ENCODE measurements at places on chromosomes 1 and 21.

GRCh38 chr21:25911730-25912401 lies 177.1 kb downstream of the GABPA start:
- DNase-seq, result no peak

GRCh38 chr1:66730462-66730861 lies 21.8 kb upstream of the DYNLT5 start:
- no peak for DNase-seq

- DNase-seq, result no peak
These were observed 19.1 kb downstream of the CD84 start for GRCh38 chr1:160560045-160560705.

GRCh38 chr1:67749844-67750690 lies 65.1 kb downstream of the GADD45A start:
- peak; percentile 81 for DNase-seq

GRCh38 chr21:29182691-29183092 lies 52.2 kb downstream of the MAP3K7CL start:
- no peak for DNase-seq

DNA sequence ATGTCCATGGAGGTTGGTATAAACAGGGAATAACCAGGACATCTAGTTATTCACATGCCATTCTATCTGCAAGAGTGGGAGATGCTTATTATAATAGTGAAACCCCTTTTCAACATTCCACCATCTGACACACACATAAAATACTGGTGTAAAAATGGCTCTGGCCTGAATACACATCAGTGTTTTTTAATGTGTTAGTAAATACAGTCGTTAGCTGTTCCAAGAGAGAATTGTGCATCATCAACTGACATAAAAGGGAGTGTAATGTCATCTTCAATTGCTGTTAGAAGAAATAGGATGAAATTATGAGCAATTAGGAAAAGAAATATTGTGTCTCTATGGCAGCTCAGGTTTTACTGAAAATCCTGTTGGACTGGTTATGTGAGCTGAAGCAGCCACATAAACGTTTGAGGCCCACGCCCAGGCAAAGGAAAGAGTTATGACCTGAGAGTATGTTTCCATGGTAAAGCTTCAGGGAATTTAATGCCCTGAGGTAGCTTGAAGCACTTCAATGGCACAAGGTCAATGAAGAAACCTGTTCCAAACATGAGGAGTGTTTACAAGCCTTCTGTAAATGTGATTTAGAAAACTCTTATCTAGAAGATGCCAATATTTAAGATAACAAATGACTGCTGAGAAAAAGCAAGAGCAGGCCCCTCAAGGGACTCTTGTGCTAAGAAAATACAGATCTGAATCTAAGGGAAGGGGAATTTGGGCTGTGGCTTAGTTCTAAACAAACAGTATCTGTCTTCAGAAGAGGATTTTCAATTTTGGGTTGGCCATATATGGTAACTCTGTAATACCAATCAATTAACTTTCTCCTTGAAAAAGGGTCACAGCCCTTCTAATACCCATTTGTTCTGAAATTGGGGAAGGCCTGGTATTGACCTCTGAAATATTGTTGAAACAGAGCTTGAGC lies 384.3 kb downstream of the SEC16B start:
- DNase-seq, result no peak

DNA sequence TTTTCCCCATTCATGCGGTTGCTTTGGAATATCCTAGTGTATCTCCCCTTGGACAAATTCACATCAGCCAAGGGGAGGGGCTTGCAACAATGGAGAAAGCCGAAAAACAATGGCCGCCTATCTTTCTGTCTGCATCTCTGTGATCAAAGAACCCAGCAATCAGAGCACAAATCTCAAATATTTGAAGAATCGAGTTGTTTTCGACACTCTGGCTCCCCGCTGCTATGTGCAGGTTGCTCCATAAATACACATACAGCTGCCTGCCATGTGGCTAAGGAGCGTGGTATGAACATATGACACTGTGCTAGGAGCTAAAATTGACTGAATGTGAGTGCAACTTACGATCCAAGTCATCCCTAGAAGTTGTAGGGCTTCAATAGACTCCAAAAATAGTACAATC lies 8.5 kb downstream of the CFHR4 start:
- DNase-seq, result no peak

- no peak for DNase-seq
These were observed 90.9 kb downstream of the CRB1 start for GRCh38 chr1:197358959-197359358.

GRCh38 chr1:184152434-184152898 lies 100.9 kb downstream of the TSEN15 start:
- DNase-seq, result no peak

DNA sequence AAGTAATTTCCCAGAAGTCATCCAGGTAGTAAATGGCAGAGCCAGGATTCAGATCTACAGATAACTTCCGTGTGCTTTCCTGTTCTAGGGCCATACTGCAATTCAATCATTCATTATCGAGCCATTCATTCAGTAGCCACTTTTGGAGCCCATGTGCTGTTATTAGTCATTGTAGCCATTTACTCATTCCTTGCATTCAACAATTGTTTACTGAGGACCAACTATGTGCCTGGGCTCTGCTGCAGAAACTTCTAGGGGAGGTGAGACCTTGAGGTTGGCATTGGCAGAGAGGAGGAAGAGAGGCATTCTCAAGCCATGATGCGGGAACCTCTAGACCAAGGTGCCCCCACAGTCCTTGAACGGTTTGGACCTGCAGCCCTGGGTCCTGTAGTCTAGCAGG lies 27.9 kb downstream of the EPHB2 start:
- DNase-seq, result no peak

DNA sequence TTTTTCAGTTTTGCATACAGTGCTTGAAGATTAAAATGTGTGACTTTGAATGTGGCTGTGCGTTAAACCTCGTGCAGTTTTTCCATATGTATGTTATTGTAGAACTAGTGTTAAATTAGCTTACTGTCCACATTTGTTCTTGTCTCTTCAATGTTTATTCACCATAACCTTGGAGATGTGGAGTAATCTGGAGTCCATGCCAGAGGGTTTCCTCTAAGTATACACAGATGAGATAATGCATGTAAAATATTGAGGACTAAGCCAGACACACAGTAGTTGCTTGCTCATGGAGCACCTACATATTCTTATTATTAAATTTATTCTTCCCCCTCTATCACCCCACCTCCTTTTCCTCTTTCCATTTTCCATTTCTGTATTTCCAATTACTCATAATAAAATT lies 7.7 kb upstream of the GIPC2 start:
- no peak for DNase-seq

DNA sequence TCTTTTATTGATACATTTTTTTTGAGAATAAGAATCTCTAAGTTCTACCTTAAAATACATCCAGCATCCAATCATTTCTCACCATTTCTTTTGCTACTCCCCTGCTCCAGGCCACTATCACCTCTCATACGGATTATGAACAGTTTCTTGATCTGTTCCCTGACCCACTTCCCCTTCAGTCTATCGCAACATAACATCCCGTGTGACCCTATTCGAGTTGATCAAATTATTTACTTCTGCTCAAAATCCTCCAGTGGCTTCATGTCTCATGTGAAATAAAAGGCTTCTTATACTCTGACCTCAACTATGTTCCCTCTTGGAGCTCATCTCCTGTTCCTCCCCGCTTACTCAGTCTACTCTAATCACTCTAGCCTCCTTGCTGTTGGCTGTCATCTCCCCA lies 5.2 kb downstream of the ALG14 start:
- DNase-seq, result no peak

DNA sequence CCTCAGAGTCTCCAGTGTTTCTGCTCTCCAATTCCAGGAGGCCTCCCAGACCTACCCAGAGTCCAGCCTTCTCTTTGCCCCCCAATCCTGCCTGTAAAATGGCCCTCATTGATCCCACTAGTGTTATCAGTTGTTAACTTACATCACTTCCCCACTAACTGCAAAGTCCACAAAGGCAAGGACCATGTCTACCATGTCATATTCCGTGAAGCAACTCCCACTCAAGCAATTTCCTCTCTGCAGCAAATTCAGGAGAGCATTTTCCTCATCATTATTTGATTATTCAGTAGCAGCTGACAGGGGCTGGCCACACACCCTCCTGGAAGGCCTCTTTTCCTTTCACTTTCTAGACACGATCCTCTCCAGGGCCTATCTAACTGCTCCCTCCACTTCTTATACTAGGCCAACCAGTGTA lies 153.5 kb downstream of the RERE start:
- DNase-seq, result no peak

DNA sequence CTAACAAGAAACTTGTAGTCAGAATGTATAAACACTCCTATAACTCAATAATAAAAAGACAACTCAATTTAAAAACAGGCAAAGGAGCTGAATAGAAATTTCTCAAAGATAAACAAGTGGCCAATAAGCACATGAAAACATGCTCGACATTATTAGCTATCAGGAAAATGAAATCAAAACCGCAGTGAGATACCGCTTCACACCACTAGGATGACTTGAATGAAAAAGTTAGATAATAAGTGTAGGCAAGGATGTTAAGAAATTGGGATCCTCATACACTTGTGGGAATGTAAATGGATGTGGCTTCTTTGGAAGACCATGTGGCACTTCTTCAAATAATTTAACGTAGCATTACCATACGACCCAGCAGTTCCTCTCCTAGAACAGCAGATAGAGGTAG lies 8.9 kb downstream of the RALGPS2 start:
- DNase-seq, result no peak

- DNase-seq, result no peak
These were observed 30.3 kb upstream of the KCNQ4 start for GRCh38 chr1:40753142-40753882.

DNA sequence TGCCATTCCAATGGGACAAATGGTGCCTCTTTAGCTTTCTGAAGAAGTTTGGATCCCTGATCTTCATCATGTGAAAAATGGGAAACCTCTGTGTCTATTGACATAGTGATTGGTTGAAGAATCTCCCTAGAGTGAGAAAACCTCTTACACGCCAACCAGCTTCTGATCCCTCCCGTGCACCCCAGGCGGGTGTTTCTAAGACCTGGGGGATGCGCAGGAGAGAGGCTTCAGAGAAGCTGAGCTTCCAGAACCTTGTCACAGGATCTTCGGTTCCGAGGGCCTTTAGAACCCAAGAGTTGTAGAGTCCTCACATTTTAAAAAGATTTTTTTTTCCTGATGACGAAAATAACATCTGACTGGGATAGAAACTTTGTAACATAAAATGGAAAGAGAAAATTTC lies 11.3 kb downstream of the PODN start:
- no peak for DNase-seq

DNA sequence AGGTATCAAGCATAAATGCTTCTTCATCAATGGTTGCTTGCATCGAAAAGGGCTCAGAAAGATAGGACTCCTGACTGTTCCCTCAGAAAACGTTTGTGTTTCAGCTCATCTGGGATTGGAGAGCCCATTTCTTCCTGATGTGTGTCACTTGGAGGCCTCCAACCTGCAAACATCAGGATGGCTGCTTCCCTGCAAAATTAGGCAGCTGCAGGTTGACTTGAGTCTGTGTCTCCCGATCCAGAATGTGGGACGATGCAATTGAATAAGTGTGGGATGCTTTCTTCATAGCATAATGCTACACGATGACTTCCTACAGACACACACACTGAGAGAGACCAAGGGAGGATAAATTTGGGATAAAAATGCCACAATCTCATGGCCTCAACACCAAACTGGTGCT lies 42.2 kb downstream of the OLIG1 start:
- no peak for DNase-seq

- DNase-seq, result no peak
These were observed 5.0 kb downstream of the CLDN19 start for GRCh38 chr1:42735056-42735455.

- DNase-seq, result no peak
These were observed 88.0 kb downstream of the NOS1AP start for GRCh38 chr1:162157469-162157868.

DNA sequence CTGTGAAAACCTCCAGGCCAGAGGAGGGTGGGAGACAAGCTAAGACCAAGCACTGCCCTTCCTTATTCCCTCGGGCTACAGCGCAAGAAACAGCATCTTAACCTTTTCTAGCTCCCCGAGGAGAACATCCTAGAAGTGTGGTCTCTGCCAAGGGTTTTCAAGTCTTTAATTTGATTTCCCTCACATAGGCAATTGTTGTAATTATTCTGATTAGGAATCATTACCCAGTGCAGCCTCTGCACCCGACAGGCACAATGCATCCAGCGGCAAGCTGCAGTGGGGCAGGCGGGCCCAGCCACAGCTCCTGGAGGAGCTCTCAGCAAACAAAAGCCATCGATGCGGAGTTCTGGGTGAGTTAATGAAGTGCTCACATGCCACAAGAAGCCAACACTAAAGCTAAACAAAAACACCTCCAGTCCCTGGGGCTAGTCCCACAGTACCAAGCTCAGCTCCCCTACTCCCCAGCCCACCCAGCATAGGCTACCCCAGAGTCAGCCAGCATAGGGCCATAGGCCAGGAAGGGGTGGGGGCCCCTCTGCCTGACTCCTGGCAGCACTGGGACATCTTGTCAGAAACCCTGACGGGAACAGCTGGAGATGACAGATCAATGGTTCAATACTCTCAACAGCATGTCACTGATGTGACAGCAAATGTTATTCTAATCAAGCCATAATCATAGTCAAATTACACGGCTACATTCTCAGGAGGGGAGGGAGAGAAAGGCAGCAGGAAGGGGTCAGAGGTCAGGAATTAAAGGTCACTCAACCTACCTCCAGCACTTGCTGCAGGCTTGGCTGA lies 42.5 kb downstream of the ERI3 start:
- DNase-seq, result no peak

DNA sequence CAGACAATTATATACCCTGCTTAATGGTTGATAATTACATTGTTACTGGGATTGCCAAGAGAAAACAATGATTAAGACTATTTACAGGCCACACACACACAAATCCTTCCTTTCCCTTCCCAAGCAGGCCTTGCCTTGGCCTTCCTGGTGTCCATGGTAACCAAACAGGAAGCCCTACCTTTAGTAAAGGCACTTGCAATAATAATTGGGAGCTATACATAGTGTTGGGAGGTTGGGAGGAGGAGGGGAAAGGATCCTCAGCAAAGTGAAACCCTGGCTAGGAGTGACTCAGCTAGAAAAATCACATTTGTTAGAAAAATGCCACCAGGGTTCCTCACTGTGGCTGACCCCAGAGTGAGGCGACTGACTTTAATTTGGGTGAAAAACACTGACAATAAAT lies 122.3 kb upstream of the ADAR start:
- no peak for DNase-seq

DNA sequence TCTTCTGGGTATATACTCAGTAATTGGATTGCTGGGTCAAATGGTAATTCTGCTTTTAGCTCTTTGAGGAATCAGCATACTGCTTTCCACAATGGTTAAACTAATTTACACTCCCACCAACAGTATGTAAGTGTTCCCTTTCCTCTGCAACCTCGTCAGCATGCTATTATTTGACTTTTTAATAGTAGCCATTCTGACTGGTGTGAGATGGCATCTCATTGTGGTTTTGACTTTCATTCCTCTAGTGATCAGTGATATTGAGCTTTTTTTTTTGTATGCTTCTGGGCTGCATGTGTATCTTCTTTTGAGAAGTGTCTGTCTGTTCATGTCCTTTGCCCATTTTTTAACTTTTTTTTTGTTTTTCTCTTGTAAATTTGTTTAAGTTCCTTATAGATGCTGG lies 279.4 kb downstream of the PTGER3 start:
- DNase-seq, result no peak

Measured in HFF-Myc (cell line).